Osteoblast (primary cell): ENCODE measurements at places on chromosomes 7 and 10.

DNA sequence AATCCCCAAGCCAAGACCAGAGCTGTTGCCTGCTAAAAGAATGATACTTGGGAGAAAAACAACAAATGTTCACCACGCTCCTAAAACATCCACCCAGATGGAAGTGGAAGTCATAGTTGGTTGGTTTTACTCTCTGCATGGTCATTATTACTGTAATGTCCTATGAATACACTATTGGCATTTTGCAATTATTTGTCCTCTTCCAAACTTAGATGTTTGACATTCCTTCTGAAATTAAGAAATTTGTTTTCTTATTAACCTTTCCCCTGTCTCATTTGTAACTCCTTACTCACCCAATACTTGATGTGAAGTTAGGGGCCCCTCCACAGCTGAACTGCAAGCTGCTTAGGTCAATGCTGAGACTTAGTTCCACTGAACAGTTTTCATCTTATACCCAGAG is 383.3 kb downstream of the INHBA start:
- DNase-seq = peak; percentile 41

GRCh38 chr7:24656608-24657007 is 83.4 kb downstream of the PALS2 start:
- no peak for DNase-seq

DNA sequence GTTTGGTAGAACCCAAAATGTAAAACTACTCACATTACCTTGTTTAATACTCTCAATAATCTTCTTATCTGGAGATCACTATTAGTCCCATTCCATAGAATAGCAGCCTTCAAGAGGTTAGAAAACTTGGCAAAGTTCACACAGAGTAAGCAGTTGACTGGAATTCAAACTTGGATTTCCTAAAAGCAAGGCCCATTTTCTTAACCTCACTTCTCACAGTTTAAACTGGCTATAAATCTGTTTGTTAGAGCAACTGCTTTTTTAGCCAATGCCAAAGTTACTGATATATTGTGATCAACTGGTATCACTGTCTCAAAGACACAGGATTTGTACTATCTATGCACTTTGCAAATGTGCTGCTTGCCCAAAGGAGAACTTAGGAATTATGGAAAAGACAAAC is 230.2 kb downstream of the THSD7A start:
- DNase-seq = no peak

- no peak for DNase-seq
Measured at GRCh38 chr10:131644864-131645658, 255.7 kb upstream of the PPP2R2D start.

GRCh38 chr10:85262992-85263391 is 934.6 kb downstream of the CCSER2 start:
- DNase-seq = no peak

DNA sequence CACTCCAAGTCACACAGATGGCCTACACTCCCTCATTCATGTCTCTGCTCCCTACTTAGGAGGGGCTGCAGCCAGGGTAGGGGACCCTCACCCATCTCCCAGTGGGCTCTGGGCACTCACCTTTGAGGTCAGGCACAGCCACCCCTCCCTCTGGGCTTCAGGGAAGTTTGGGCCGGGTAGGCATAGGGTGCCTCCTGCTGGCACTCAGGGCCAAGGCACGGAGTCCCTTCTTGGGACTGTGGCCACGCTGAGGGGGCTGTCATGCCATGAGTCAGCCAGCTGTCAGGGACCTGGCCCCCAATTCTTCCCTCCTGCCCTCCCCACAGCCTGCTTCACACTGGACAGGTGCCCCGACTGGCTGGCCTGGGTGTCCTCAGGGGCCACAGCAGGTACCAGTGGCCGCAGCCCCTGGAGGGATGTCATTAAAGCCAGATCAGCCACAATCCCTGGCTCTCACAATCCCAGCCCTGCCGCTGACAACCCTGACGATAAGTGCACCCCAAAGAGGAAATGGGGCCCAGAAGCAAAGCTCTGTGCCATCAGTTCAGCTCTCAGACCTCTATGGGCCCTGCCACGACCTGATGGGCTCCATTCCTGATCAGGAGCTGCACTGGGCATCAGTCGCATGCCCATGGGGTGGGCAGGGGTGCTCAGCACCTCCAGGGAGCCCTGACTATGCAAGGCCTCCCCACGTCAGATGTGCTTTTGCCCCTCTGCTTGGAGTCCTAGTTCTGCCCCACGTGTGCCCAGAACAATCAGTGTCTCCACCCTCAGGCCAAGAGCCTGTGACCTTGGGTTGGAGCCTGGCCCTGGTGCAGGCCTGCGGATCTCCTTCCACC is 34.1 kb upstream of the RET start:
- DNase-seq = peak; percentile 76

DNA sequence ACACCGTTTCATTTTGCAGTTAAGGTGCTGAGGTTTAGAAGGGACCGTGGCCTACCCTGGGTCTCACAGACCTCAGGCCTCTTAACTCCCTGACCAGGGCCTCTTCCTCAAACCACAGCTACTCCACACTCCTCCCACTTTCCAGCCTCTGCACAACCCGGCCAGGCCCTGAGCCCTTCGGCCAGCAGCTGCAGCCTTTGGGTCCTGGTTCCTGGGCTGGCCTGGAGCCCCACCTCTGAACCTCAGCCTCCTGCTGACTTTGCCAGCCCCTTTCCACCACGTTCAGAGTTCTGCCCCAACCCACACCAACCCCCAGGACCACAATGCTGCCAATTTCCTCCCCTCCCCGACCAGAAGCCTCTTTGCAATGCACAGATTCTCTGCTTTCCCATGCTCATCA is 84.1 kb downstream of the VOPP1 start:
- DNase-seq = no peak

- no peak for DNase-seq
Measured at GRCh38 chr7:7707806-7708205, 10.6 kb downstream of the RPA3 start.

GRCh38 chr7:28427236-28427635 is 14.9 kb downstream of the CREB5 start:
- no peak for DNase-seq

DNA sequence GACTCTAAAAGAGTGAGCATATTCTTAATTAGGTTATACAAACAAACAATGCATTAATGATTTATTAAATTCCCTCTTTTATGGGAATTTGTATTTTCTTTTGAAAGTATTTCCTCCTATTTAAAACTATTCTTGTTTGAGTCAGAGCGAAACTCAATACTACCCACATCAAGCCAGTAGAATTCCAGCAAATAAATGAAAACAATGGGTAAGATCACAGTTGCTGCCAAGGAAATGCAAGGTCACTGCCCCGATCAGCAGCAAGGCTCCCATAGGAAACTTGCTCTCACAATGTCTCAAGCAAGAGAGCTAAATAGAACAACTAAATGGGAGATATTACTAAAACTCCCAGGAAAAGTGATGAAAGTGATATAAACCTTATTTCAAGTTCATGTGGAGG is 206.3 kb downstream of the THSD7A start:
- no peak for DNase-seq
